ENCODE measurements at places on chromosomes 5 and 9. TPM values are rescaled to one million over a fixed set of nuclear protein-coding genes. Genes with fewer than 3 reads are reported as not detected.

DNA sequence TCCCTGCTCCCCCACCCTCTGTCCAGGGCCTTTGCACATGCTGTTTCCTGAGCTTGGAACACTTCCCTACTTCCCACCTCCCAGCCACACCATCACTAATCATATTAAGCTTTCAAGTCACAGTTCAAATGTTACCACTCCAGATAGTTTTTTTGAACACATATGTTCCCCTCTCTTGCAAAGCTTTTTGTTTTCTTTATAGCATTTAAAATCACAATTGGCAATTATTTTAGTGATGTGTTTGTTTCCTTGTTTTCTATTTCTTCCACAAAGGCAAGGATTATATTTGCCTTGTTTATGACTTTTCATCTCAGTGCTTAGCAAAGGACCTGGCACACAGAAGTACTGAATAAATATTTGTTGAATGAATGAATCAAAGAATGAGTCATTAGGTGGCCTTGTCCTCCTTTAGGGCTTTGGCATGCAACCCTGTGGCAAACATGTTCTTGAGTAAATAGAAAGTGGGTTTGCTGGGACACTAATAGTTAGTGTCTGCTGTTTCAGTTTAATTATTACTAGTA lies 386.8 kb downstream of the FGF10 start:
- no peak for DNase-seq

GRCh38 chr5:109865637-109866036 lies 175.9 kb downstream of the MAN2A1 start:
- peak; percentile 59 for DNase-seq

DNA sequence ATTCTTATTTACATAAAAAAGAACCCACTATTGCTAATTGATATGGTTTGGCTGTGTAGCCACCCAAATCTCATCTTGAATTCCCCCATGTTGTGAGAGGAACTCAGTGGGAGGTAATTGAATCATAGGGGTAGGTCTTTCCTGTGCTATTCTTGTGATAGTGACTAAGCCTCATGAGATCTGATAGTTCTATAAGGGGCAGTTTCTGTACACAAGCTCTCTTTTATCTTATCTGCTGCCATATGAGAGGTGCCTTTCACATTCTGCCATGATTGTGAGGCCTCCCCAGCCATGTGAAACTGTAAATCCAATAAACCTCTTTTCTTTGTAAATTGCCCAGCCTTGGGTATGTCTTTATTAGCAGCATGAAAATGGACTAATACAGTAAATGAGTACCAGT lies 58.2 kb upstream of the PRR16 start:
- no peak for DNase-seq

GRCh38 chr9:96044401-96044800 lies 168.9 kb downstream of the ERCC6L2 start:
- DNase-seq, result no peak

DNA sequence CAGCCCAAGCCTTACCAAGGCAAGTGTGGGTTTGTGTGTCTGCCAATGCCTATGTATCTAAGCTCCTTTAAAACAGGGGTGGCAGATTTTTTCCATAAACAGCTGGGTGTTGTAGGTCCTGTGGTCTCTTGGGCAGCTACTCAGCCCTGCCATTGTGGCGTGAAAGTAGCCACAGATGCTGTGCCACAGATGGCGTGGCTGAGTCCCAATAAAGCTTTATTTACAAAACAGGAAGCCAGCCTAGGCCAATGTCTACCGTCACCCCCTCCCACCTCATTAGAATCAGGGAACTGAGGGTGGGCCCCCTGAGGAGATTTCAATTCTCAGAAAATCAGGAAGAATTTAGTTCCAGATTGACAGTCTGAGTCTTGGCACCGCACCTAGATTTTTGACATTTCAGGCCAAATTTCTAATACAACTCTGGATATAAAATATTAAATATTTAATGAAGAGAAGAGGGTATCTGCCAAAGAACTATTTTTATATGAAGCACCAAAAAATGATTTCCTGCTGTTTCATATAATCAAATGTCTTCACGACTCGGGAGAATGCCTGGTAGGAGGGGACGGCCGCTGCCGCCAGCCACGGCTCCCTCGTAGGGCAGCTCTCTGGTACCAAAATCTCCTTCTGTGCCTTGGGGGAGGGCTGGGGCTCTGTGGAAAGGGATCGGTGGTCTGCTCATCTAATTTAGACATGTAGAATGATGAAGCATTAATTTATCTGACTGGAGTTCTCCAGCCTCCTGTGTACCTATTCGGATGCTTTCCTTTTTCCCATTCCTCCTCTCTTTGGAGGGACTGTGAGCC lies 420.9 kb downstream of the IRX2 start:
- DNase-seq, result no peak

DNA sequence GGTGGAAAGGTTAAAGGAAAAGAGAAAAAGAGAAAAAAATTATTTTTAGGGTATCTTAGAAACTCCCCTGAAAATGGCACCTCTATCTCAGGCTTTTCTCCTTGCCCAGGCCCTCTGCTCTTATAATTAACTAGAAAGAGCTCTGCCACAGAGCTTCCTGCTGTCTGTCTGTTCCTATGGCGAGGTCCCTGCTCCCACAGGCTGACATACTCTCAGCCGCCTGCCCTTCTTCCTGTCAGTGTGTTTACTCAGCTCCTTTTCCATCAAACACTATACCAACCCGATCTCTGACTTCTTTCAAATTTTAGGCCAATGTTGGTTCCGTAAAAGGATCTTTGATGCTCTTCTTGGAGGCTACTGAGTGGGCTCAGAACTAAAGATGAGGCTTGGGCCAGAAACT lies 482.6 kb downstream of the DMAC1 start:
- DNase-seq, result no peak

GRCh38 chr9:3502560-3503398 lies 23.0 kb downstream of the RFX3 start:
- DNase-seq, result no peak

GRCh38 chr9:120693700-120694008 lies 20.6 kb downstream of the MEGF9 start:
- DNase-seq, result no peak

GRCh38 chr5:83077662-83078261 lies 415 bp downstream of the XRCC4 start:
- DNase-seq, result no peak

- DNase-seq, result no peak
Measured at GRCh38 chr9:107173422-107174180, 109.5 kb upstream of the RAD23B start.

- no peak for DNase-seq
Measured at GRCh38 chr5:168022446-168023169, 268.8 kb upstream of the WWC1 start.

DNA sequence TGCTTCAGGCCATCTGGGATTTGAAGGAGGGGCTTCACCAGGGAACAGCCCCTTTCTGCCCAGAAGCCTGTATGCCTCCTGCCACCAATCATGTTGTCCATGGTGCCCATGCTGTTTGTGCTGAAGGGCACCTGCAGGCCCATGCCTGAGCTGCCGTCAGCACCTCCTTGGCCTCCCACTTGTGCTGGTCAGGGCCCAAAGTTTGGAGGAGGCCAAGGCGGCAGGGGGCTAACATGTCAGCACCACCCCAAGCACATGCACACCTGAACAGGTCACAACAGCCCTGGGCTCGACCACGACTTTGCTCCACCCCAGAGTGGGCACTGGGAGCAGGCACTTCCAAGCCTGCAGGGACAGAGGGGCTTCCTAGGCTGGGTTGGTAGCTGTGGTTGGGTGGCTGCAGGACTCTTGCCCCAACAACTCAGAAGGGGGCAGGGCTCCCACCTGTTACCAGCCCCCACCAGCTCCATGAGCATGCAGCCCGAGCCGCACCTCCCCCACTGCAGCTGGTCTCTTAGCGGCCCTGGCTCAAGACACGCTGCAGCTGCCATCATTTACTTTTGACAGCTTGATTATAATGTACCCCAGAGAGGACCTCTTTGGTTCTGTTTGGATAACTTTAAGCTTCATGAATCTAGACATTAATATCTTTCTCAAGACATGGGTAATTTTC lies 19.8 kb upstream of the NFIL3 start:
- DNase-seq, result no peak

- DNase-seq, result no peak
Measured at GRCh38 chr9:10252174-10252573, 360.6 kb downstream of the PTPRD start.

- DNase-seq, result no peak
Measured at GRCh38 chr5:124074500-124074899, 562.5 kb downstream of the CSNK1G3 start.

Gene CORO2A
- total RNA-seq, result 4.4 TPM

Gene SARDH
- total RNA-seq, result 14.1 TPM

Gene CBY3
- total RNA-seq, result not detected

Gene PRLR
- total RNA-seq, result 58.4 TPM

Gene BTNL9
- 19.1 TPM for total RNA-seq

Gene LHX6
- total RNA-seq, result 20.2 TPM

Gene TBC1D13
- 21.8 TPM for total RNA-seq

All from uterus (tissue), 4 donors.